ENCODE measurements at places on chromosomes 2 and 18.

DNA sequence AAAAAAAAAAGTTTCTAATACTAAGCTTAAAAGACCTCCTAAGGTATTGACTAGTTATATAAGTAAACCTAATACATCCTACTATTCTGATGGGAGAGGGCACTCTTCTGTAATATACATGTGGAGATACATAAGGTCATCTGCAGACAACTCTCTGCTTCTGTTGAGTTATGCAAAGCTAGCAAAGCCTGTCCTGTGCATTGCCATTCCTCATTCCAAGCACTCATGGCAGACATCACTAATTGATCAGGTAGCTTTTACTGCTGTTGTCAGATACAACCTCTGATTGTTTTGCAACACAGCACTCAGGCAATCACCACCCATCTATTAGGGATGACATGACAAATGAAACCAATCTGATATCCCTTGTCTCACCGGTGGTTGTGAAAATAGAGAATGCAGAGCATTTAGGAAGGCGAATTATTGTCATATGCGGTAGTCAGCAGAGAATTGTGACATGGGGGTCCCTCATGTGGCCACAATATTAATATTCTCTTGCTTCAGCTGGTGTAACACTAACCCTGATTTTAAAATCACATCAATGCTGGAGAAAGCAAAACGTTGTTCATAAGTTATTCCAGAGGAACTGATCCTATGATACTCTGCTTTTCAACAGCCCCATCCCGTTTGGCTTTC is 416.5 kb upstream of the GYPC start:
- DNase-seq = no peak

- no peak for DNase-seq
These were observed 547.7 kb upstream of the ZEB2 start for GRCh38 chr2:145067549-145068030.

DNA sequence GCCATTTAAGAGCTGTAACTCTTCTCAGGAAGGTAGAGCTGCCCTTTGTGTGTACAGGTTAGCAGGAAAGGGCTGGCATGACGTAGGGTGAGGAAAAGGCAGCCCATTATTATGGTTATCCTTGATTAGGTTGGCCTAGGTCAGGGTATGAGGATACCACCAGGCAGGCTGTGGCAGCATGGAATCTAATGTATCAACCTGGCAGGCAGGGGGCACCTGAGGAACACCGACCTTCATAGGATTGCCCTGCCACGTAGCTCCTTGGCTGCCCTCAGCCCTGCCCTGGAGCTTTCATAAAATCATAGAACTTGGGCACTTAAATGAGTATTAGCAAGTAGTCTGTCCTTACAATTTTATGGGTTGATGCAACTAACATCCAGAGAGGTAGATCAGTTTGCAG is 261.6 kb downstream of the LTBP1 start:
- DNase-seq = no peak

DNA sequence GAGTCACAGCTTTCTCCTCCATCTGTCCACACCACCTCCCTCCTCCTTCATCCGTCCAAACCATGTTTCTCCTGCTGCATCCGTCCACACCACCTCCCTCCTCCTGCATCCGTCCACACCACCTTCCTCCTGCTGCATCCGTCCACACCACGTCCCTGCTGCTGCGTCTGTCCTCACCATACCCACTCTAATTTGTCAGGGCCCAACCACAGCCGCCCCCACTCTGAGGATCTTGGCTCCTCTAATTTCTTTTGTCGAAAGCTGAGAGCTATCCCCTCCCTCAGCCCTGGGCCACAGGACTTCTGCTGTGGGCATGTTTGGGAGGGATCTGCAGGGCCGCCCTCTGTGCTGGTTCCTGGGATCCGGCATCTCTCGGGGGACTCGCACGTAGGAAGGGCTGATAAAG is 67.4 kb downstream of the TPO start:
- peak; percentile 10 for DNase-seq

- no peak for DNase-seq
These were observed 88.9 kb downstream of the TMEM185B start for GRCh38 chr2:120134263-120134662.

DNA sequence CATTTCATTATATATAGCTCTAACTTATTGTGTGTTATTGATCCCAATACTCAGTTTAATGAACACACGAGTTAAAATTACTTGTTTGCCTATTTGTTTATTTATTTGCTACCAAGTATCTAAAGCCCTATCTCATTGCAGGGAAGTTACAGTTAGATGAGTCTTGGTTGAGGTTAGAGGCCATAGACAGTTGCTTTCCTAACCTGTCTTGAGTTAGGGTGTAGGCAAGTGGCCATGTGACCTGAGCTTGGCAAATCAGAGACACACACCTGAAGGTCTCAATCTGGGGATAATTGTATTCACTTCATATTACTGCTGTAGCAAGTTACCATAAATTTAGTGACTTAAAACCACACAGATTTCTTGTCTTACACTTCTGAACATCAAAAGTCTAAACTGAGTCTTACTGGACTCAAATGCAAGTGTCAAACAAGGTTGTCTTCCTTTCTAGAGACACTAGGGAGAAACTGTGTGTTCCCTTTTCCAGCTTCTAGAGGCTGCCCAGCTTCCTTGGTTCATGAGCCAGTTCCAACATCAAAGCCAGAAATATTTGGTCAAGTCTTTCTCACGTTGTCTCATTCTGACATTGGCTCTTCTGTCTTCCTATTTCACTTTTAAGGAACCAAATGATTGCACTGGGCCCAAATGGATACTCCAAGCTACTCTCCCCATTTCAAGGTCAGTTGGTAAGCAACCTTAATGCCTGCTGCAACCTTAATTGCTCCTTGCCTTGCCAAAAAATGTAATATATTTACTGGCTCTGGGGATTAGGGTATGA is 39.7 kb downstream of the COL3A1 start:
- no peak for DNase-seq

DNA sequence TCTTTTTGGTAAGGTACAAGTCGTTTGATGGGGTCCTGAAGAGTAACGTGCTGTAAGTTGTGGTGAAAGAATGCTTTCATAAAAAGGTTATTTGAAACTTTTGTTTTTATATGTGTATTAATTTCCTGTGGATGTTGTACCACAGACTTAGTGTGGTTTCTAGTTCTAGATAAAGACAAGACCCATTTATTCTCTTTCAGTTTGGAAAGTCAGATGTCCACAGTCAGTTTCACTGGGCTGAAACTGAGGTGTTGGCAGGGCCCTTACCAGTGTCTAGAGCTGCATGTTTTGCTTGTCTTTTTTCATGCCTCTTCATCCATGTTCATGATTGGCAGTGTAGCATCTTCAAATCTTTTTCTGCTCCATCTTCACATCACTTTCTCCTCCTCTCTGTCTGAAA is 22.1 kb upstream of the DOCK10 start:
- no peak for DNase-seq

GRCh38 chr2:8981876-8982275 is 21.6 kb downstream of the MBOAT2 start:
- no peak for DNase-seq

DNA sequence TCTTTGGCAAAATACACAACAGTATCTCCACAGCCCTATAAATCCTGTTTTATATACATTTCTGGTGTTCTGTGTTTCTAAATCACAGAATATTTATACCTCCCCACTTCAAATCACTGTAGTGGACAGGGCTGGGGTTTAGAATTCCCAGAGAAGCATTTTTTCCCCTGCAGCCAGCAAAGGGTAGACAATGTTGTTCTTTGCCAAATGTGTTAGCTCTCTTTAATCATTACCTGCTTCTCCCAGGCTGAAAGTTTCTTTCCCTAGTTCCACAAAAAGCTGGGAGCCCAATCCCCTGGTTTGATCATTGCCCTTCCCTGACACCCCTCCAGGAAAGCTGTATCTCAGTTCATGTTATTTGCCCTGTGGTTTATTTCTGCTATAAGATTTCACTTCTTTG is 520.0 kb upstream of the SPHKAP start:
- DNase-seq = no peak

DNA sequence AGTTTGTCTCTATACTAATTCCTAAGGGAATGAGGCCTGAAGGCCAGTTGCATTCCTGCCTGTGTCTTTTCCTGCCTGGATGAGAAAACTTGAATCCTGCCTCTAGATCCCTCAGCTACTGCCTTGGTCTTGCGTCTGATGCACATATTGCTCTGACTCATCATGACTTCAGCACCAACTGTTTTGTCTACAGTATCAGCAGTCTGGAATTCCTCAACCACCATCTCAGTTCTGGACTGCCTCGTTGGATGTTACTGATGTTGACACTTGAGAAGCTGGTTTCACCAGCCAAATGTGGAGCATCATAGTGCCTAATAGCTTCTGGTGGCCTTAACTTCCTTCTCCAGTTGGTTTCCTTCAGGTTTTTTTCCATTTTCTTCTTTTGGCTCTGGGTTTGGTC is 211.0 kb downstream of the CTNNA2 start:
- DNase-seq = no peak
